ENCODE measurements at places on chromosomes 7 and 10. TPM values are rescaled to one million over a fixed set of nuclear protein-coding genes. Genes with fewer than 3 reads are reported as not detected.

The SPDYE8 gene
- total RNA-seq = not detected

DNA sequence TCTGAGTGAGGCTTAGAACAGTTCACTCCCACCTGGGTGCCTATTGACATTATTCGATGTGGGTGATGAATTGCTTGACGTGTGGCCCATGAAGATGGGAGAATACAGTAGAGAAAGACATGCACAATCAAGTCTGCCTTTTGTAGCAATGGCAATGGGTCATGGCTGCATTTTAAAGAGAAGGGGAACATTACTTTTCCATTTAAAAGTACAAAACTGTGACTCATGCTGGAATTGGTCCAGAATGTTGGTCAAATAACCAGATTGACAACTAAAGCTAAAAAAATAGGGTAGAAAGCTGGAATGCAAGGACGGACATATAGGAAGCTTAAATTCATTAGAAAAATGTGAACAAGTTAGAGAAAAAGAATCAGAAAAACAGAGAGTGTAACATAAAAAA lies 104.1 kb upstream of the SLC25A13 start:
- no peak for DNase-seq

The PARG gene
- 31.6 TPM for total RNA-seq

- no peak for DNase-seq
These were observed 268.3 kb downstream of the ARHGAP12 start for GRCh38 chr10:31660300-31660699.

DNA sequence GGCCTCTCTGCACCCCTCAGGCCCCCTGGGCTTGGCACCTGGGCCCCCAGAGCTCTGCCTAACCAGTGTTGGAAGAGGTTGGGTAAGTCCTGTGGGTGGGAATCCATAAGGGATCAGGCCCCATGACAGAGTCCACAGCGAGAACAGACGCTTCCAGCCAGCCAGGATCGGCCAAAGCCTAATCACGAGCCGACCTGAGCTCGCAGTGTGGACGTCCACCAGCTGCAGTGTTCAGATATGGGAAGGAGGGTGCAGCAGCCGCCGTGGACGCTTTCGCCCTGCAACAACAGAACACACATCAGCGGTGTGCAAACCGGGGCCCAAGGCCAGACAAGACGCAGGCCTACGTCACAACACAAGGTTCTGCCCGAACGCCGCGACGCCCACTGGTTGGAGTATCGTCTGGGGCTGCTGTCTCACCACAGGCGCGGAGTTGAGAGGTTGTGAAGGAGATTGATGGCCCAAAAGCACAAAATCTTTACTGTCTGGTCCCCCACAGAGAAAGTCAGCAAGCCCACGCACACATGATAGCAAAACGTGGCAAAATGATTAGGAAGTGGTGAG lies 102.1 kb downstream of the FOXL3 start:
- DNase-seq = no peak
